ENCODE measurements at places on chromosomes 1 and 21.

DNA sequence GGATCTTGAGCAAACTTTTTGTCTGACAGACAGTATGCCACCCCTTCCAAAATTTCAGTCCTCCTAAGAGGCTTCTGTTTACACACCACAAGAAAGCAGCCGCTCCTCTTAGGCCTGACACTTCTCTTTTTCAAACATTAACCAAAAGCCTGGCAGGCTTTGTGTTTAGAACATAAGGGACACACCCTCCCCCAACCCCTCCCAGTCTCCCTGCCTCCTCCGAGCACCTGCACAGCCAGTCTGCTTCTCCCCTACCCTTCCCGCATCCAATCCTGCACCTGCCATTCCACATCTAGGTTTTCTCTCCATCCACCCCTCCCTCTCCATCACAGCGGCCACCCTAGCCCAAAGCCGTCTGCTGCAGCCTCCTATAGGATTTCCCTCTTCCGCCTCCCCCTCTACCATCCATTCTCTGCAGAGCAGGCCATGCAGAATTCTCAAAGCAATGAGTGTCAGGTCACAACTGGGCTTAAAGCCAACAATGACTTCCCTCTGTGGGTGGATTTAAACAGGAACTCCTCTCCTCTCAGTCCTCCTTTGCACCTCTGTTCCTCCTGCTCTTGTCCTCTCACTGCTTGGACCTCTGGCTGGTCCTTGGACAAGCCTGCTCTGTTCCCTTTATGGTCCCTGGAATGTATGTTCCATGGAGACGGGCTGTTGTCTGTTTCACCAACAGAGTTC is 478.2 kb downstream of the NPHP4 start:
- DNase-seq = peak; percentile 88

- no peak for DNase-seq
Observed at GRCh38 chr1:201220388-201220715, 29.7 kb downstream of the IGFN1 start.

- DNase-seq = no peak
Observed at GRCh38 chr21:35628316-35628715, 432.0 kb downstream of the SETD4 start.

GRCh38 chr1:58978096-58978495 is 194.2 kb upstream of the JUN start:
- DNase-seq = no peak

- no peak for DNase-seq
Observed at GRCh38 chr1:68046885-68047658, 3.4 kb downstream of the DIRAS3 start.

GRCh38 chr1:197486946-197487345 is 218.9 kb downstream of the CRB1 start:
- DNase-seq = peak; percentile 76

GRCh38 chr1:21671915-21672314 is 2.8 kb upstream of the RAP1GAP start:
- DNase-seq = no peak

GRCh38 chr1:110356379-110356778 is 17.2 kb downstream of the RBM15 start:
- DNase-seq = no peak

- no peak for DNase-seq
Observed at GRCh38 chr1:2128189-2128901, 66.2 kb downstream of the FAAP20 start.

GRCh38 chr1:181659321-181659957 is 176.1 kb downstream of the CACNA1E start:
- no peak for DNase-seq

- DNase-seq = no peak
Observed at GRCh38 chr1:162899422-162900146, 38.6 kb upstream of the CCDC190 start.

GRCh38 chr1:200338451-200338850 is 71.4 kb downstream of the ZNF281 start:
- no peak for DNase-seq

GRCh38 chr1:35553851-35554250 is 3.4 kb downstream of the KIAA0319L start:
- DNase-seq = no peak

- DNase-seq = no peak
Observed at GRCh38 chr1:72197786-72198185, 84.6 kb downstream of the NEGR1 start.

- no peak for DNase-seq
Observed at GRCh38 chr1:40315795-40316594, 1.1 kb downstream of the COL9A2 start.

DNA sequence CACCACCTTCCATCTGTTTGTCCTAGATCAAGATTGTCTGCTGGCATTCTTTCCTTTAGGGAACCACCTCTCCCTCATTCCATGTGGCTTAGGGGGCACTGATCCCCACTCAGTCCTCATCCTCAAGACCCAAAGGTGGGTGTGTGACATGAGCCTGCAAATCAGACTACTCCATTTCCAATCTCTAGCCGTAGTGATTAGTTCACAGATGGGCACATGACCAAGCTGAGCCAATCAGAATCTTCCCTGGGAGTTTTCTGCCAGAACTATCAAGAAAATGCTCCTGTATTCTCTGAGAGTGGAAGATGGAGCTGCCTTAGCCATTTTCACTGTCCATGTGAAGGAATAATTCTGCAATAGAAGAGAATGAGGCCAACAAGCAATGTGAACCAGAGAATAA is 19.3 kb upstream of the PTPRF start:
- no peak for DNase-seq

All from NCI-H510A (cell line).